Activated CD4-positive, alpha-beta T cell treated with anti-CD3 and anti-CD28 coated beads for 1 hour (primary cell): ENCODE measurements at places on chromosomes 7 and 10.

DNA sequence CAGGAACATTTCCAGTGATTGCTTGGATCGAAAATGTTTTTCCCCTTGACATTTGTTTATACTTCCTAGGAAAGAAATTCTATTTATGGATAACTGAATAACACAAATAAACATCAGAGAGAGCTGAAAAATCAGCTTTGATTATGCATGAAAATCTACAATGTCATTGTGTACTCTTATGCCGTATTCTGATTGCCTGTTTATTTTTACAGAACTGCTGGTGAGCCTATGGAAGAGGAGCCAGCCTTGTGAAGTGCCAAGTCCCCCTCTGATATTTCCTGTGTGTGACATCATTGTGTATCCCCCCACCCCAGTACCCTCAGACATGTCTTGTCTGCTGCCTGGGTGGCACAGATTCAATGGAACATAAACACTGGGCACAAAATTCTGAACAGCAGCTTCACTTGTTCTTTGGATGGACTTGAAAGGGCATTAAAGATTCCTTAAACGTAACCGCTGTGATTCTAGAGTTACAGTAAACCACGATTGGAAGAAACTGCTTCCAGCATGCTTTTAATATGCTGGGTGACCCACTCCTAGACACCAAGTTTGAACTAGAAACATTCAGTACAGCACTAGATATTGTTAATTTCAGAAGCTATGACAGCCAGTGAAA lies 121.5 kb downstream of the TWIST1 start:
- no peak for DNase-seq

DNA sequence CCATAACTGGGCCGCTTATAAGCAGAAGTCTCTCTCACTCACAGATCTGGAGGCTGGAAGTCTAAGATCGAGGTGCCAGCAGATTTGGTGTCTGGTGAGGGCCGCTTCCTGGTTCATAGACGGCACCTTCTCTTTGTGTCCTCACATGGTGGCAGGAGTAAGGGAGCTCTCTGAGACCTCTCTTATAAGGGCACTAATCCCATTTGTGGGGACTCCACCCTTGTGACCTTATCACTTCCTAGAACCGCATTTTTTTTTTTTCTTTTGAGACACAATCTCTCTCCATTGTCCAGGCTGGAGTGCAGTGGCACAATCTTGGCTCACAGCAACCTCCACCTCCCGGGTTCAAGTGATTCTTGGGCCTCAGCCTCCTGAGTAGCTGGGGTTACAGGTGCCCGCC lies 8.1 kb downstream of the FBH1 start:
- no peak for DNase-seq

- DNase-seq: no peak
Observed at GRCh38 chr10:124663766-124664360, 80.3 kb downstream of the FAM53B start.

DNA sequence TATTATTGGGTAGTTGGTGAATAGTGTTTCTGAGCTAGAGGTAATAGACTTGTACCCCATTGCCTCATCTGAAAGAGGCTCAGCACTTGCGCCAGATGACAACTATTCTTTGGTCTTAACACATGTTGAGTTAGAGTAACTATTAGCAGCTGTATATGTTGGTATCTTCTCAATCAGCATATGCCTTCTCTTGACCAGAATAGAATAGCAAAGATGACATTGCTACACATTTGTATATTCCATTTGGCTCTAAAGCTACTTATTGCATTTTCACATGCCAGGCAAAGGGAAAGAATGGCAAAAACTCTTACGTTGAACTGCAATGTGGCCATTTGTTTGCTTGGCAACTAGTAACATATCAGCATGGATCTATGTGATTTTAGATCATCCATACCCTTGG lies 173.8 kb upstream of the AGR3 start:
- DNase-seq: no peak

GRCh38 chr10:102670065-102670670 lies 25.9 kb downstream of the TRIM8 start:
- DNase-seq: no peak

- no peak for DNase-seq
Observed at GRCh38 chr10:102715880-102716279, 1.4 kb downstream of the SFXN2 start.

- no peak for DNase-seq
Observed at GRCh38 chr10:11209830-11210181, 192.1 kb downstream of the CELF2 start.
